DMS53 (cell line): ENCODE measurements at places on chromosomes 4 and X.

- peak; percentile 56 for DNase-seq
Observed at GRCh38 chr4:107719207-107719921, 670 bp downstream of the PAPSS1 start.

DNA sequence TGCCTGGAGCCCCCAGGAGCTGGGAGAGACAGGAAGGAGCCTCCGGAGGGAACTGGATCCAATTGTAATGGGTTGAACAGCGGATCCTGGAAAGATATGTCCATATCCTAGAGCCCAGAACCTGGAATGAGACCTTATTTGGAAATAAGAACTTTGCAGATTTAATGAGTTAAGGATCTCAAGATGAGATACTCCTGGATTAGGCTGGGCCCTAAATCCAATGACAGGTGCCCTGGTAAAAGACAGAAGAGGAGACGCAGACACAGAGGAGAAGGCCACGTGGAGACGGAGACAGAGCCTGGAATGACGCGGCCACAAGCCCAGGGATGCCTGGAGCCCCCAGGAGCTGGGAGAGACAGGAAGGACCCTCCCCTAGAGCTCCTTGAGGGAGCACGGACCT is 34.1 kb downstream of the P2RY8 start:
- DNase-seq = no peak

GRCh38 chr4:7822877-7823276 is 116.8 kb downstream of the AFAP1 start:
- DNase-seq = no peak

- DNase-seq = no peak
Observed at GRCh38 chr4:7596918-7597606, 162.3 kb upstream of the PSAPL1 start.

- DNase-seq = peak; percentile 21
Observed at GRCh38 chr4:76883147-76883546, 14.8 kb downstream of the SOWAHB start.

DNA sequence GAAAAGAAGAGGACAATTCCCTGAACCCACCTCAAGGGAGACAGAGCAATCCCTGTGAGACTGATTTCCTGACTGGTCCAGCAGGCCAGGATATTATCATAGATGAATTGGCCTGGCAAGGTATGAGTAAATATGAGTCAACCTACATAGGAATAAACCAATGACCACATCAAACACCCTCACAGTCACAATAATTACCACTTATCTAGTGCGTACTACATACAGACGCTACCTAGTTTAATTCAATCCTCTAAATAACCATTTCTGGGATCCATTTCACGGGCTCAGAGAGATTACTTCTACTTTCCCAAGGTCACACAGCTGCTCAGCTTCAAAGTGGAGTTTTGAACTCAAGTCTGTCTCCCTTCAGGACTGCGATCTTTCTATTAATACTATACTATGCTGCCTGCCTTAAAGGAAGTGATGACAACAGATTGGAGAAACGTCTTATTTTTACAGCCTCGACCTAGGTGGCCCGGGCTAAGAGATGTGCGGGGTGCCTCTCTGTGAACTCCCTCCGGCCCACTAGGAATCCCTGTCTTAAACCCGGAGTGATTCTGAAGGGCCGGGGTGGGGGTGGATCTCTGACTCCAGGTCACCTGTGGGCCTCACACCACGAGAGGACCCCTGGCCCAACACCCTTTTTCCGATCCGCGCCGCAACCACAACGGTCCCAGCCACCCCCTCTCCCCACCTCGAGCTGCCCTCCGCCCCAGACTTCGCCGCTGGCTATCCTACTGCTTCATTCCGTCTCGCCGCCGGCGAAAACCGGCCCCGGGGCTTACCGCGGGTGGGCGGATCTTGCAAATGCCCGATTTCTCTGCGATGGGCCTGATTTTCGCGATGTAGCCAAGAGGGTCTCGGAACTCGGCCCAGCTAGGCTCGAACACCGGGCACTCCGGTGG is 800 bp downstream of the KDM5C start:
- DNase-seq = peak; percentile 55

- peak; percentile 65 for DNase-seq
Observed at GRCh38 chr4:14178421-14178820, 550.9 kb upstream of the BOD1L1 start.

DNA sequence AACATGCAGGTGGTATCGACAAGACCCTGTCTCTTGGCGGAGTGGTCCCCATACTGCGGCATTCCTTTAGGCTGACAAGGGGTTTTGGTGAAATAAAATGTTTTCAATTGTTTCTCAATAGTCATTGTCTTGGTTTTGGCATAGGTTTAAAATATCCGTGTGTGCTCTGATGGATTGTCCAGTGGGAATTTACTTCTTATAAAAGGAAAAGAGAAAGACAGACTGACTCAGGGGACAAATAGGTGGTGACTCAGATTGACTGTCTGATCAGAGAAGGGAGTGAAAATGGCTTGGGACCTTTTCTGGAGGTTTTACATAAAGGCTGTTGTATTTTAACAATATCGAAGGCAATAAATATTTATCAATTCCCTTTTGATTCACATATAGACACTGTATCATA is 129.8 kb downstream of the SORBS2 start:
- DNase-seq = no peak

DNA sequence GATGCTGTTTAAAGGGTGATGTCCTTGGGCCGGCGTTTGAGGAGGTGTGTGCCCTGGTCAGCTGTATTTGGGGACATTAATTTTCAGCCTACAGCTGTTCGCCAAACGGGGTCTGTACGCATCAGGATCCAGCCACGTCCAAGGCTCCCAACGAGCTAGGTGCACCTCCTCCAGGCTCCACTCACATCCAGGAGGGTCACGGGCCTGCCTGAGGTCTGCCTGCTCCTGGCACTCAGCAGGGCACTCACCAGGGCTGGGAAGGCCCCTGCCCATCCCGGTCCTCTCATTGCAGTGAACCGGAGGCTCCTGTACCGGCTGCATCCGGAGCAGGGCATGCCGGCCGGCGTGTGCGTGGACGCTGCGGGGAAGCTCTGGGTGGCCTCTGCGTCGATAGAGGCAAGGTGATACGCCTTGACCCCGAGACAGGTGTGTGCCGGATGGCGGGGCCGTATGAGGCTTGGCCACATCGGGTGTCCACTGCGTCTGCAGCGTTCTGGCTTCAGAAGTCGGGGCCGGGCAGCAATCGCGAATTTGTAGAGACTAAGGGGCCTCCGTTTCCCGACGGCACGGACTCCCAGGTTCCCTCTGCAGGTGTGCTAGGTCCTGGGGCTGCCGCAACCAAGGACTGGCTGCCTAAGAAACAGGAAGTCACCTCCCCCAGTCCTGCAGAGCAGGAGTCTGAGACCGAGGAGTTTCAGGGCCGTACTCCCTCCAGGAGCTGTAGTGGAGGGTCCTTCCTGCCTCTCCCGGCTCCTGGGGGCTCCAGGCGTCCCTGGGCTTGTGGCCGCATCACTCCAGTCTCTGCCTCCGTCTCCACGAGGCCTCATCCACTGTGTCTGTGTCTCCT is 27.5 kb upstream of the PLCXD1 start:
- DNase-seq = no peak

DNA sequence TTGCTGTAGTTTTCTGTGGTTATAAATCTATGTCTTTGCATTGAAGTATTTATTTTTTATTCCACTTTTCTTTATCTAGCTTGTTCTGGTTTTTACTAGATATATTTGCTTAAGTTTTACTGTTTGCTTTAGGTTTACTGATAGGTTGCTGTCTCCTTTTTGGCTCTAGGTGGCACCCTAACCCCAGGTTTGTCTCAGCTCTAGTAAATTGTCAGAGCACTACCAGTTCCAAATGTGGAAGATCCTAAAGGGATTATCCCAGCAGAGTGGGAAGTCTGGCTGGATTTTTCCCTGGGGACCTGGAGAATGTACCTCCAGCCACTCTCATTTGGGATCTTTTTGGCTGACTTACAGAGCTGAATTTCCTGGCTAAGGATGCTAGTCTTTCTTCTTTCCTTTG is 106.1 kb downstream of the PBDC1 start:
- DNase-seq = peak; percentile 71

- peak; percentile 72 for DNase-seq
Observed at GRCh38 chrX:11757719-11758399, at the start of gene MSL3. TSS of gene MSL3 (plus strand) at chrX:11758237. CDS start at chrX:11758264, 27 bp downstream.

DNA sequence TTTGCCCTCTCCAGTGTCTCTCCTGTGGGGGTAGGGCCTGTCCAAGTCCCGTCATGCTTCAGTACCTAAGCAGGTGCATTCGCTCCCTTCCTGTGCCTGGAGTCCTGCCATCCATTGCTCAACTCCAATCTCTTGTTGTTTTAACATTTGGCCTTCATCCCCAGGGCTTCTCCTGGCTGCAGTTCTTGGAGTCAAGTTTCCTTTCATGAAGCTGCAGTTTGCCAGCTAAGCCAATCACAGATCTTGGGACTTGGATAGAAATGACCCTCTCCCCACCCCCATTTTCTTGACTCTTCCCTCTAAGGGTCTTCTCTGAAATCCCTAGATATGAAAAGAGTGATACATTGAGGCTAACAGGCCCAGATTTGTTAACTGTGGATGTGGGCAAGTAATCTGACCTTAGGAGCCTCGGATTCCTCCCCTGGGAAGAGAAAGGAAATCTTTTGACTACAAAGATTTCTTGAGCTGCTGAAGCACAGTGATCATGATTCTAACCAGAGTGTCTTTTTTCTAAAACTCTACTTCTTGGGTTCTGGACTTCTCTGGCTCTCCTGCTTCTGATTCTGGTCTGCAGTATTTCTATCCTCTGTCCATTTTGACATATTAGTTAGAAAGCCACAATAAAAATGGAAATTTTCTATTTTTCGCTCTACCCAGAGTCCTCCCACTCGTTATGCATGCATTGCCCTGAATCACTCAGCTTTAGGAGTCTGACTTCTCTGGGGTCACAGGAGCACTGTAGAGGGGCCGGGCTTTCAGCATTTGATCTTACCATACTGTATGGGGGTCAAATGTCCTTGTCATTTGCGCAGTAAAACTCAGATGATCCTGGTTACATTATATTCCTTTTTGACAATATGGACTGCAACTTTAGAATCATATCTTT is 61.0 kb downstream of the CHRNA9 start:
- DNase-seq = peak; percentile 97

- DNase-seq = peak; percentile 90
Observed at GRCh38 chr4:75099321-75099720, 166.4 kb downstream of the PARM1 start.

DNA sequence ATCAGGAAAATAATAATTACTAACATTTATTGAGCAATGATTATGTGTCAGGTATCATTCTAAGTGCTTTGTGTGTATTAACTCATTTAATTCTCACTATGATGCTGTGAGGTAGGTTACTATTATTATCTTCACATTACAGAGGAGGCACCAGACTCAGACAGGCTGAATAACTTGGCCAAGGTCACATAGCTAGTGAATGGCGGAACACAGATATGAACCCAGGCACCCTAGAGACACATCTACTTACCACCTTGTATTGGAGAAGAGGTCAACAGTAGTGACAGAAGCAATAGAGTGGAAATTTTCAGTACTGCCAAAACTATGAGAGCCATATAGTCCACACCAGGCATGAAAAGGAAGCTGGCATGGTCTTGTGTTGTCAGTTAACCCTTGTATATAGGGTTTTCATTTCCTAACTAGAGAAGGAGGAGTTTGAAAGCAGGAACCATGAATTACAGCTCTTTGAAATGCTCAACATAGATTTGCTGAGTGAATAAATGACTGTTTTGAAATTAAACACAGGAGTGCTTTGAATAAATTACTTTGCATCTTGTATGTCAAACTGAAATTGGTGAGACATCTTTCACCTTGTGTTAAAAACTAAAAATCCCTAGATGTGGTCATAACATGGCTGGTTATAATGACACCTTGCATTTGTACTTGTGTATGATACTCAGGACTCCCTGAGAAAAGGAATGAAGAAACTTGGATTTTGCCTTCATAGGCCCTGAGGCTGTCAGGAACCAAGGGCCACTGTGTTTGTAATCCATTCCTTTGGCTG is 71.8 kb downstream of the RTL9 start:
- no peak for DNase-seq

- DNase-seq = peak; percentile 69
Observed at GRCh38 chr4:162061214-162061613, 102.6 kb downstream of the FSTL5 start.

GRCh38 chr4:106426069-106426468 is 57.5 kb upstream of the GIMD1 start:
- DNase-seq = no peak

DNA sequence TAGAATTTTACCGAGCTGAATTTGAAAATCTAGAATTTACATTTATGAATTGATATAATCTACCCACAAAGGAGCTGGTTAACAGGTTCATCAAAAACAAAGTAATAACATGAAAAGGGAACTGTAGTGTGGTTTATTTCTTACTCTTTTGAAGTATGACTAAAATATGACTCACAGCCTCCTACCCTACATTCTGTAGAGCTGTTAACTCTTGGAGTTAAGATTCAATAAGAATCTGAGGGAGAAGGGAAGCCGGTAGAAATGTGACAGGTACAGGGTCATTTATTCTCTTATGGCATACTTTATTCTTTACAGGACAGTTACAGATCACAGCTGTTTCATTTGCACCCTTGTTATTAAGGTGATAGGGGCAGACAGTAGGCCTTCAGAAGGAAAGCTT is 132.2 kb upstream of the FAM47B start:
- no peak for DNase-seq

DNA sequence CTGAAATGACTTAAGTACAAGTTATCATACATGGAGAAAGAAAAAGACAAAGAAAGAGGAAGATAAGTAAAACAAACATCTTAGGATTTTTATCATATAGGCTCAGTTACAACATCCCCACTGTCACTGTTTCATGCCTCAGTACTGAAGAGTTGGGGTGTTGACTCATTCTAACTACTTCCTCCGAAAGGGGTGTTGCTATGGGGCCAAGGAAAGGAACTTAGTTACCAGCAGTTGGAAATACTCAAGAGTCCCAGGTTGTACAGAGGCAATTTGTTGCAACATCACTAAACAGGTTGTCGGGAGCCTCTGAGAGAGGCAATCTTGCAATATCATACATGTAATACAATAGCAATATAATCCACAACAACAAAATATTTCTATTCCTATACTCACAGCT is 1264.7 kb downstream of the PCDH7 start:
- DNase-seq = no peak
